T47D (cell line): ENCODE measurements at places on chromosomes 3 and 15.

DNA sequence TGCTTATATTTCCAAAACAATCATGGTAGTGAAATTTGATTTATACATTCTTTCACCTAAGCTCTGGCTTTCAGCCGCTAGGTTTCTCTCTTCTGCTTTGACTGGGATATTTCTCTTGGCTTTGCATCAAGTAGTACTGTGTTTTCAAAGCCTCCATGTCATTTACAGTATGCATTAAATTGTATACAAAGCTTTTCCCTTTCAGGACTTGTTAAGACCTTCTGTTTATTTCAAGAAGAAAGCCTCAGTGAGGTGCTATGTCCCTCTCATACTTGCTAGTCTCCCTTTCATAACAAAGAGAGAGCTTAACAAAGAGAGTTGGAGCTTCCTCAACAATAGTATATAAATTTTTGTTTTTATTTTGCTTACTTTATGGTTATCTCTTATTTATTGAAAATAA is 84.2 kb upstream of the SLC25A26 start:
- DNase-seq = no peak

DNA sequence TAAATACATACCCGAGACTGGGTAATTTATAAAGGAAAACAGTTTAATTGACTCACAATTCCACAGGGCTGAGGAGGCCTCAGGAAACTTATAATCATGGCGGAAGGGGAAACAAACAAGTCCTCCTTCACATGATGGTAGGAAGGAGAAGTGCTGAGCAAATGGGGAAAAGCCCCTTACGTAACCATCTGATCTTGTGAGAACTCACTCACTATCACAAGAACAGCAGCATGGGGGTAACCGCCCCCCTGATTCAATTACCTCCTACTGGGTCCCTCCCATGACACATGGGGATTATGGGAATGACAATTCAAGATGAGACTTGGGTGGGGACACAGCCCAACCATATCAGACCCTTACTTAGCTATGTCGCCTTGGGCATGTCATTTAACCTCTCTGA is 27.7 kb downstream of the SCG3 start:
- DNase-seq = no peak

DNA sequence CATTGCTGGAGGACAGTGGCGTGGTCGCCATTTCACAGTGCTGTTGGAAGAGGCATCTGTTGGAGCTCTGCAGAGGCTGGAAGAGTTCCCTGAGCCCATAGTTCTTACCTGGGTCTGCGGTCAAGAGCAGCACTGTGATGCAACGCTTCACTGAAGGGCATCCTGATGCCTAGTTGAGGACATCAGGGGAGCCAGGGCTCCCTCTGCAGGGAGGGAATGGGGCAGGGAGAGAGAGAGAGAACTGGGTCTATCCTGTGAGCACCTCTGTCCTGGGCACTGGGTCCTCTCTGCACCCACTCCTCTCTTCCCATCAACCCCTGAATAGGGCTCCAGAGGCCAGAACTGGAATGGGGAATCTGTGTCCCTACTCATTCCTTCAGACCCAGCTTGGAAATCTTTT is 23.9 kb upstream of the MOBP start:
- DNase-seq = no peak

- no peak for DNase-seq
These were observed 46.2 kb upstream of the AGTR1 start for GRCh38 chr3:148651549-148651948.

DNA sequence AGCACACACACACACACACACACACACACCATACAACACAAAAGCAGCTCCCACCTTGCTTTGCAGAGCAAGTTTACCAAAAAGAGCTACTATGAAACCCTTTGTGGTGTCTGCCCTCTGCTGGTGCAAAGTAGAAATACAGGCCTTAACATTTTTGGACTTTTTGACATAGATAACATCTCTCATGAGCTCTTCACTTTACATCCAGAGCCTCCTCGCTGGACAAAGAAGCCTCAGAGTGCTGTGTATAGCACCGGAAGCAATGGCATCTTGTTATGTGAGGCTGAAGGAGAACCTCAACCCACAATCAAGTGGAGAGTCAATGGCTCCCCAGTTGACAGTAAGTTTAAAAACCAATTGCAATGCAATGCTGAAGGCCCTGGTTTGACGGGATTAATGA is 157.9 kb downstream of the CHL1 start:
- no peak for DNase-seq

DNA sequence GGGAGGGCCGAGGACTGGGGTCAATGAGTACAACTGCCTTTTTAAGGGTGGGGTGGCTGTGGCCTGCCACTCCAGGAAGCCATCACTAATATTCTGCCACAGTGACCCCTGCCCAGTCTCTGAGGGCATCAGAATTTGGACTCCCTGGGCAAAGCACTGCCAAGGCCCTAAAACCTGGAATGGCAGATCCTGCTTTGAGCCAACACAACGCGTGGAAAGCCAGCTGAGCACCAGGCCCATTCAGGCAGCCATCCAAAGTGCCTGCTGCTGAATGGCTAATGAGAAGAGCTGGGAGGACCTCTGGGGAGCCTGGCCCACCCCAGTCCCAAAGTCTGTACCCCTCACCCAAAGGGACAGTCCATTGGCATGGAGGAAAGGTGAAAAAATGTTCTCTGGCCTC is 5.0 kb downstream of the TWF2 start:
- no peak for DNase-seq

GRCh38 chr3:142218703-142219102 is 6.7 kb downstream of the GK5 start:
- no peak for DNase-seq

GRCh38 chr15:40061212-40061901 is 22.4 kb upstream of the SRP14 start:
- DNase-seq = no peak

GRCh38 chr3:140052771-140053702 is 118.1 kb downstream of the CLSTN2 start:
- DNase-seq = no peak

DNA sequence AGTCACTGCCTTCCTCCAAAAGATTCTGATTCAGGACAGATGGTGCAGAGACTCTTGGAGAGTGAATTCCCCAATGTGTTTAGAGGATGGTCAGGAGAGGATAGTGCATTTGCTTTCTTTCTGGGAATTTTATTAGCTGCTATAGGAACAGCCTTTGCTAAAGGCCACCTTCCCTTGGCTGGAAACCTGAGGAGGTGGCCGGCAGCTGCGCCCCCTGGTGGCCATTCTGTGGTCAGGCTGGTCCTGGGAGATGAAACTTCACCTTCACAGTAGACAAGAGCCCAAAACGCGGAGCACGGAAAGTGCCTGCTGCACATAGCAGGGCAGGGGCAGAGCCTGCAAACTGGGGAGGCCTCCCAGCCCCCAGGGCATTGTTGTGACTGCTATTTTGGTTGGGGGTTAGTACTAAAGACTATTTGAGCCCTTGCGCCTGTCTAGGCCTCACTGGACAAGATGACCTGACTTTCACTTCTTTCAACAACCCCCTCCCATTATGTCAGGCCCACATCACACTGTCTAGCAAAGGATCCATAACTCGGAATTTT is 34.3 kb downstream of the SEC22C start:
- DNase-seq = peak; percentile 84

DNA sequence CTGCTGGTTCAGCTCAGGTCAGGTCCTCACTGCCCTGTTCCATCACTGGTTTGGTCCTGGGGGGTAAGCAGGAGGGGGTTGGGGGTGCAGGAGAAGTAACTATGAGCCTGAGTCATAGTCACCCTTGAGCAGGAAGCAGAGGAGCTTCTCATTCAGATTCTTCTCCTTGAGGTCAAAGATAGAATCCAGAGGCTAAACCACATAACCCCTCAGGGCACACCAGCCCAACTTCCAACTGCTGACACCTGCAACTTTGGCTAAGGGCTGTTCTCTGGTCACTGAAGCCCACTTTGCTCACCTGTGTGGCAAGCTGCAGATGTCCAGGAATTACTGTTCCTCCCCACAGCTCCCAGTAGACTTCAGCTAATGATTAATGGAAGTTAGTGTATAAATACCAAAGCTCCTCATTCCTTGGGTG is 48.8 kb upstream of the LRRFIP2 start:
- peak; percentile 37 for DNase-seq

DNA sequence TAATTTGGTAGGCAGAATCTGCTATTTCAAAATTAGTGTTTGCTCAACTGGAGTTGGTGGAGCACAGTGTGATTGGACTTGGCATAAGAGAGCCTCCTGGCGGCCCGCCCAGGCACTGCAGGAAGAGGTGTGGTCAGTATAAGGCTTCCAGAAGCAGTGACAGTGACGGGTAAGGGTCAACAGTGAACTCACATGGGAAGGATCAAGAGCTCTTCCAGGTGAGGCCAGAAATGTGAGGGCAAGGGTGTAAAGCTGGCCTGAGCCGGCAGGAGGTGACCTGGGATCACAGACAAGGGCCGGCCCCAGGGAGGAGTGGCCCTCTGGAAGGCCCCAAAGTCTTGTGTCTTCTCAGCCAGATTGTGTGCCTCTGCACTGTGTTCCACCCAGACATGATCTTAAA is 93.2 kb upstream of the RNF7 start:
- no peak for DNase-seq

DNA sequence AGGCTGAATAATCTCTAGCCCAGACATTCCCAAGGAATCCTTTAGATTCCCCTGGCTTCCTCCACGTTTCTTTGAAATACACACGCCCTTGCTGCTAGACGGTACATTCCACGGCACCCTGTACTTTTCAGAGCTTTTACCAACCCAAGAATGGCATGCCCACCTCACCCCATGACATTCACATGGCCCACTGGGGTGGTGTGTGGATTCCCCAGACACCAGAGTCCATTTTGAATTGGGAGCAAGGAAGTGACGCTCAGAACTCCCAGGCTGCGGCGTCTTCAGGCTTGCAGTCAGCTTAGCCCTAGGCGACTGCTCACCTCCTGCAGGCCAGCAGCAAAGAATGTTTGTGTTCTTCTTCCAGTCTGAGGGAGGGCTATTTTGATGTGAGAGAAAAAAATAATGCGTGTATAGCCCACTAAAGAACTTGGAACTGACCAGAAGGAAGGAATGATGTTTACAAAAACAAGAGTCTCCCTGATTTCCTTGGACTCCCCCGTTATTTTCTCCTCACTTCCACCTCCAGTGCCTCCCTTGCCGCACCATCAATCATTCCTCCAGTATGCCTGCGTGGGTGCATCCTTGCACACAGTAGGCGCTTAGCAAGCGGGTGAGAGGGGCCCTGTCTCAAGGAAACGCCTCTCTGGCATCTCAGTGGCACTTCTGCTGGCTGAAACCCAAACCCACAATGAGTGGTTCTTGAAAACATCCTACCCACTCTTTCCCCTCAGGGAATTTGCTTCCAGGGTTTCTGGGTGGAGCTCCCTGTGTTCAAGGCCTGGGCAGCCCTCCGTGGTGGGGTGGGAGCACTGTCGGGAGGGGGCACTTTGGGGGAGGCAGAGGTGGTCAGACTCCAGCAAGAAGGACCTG is 59.9 kb downstream of the SMAD6 start:
- DNase-seq = peak; percentile 22

GRCh38 chr3:100665230-100665629 is 44.1 kb upstream of the TFG start:
- DNase-seq = no peak

DNA sequence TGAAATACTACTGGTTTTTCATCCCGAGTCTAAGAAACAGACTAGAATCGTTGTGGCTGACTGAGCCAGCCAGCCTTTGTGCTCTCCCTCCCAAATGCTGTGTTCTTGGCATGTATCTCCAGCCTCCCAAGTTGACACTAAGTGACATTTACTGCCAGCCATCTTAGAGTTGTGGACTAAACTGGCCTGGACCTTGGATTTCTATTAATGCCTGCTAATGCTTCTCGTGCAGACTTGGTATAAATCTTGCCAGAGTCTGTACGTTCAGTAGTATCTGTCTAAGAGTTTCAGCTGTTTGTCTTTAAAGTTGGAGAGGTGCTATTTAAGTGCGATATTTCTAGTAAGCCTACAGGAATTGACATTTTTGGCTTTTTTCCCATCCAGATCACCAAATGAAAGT is 166.6 kb upstream of the BHLHE40 start:
- no peak for DNase-seq

- no peak for DNase-seq
These were observed 294.6 kb downstream of the MEX3B start for GRCh38 chr15:81751256-81751655.

DNA sequence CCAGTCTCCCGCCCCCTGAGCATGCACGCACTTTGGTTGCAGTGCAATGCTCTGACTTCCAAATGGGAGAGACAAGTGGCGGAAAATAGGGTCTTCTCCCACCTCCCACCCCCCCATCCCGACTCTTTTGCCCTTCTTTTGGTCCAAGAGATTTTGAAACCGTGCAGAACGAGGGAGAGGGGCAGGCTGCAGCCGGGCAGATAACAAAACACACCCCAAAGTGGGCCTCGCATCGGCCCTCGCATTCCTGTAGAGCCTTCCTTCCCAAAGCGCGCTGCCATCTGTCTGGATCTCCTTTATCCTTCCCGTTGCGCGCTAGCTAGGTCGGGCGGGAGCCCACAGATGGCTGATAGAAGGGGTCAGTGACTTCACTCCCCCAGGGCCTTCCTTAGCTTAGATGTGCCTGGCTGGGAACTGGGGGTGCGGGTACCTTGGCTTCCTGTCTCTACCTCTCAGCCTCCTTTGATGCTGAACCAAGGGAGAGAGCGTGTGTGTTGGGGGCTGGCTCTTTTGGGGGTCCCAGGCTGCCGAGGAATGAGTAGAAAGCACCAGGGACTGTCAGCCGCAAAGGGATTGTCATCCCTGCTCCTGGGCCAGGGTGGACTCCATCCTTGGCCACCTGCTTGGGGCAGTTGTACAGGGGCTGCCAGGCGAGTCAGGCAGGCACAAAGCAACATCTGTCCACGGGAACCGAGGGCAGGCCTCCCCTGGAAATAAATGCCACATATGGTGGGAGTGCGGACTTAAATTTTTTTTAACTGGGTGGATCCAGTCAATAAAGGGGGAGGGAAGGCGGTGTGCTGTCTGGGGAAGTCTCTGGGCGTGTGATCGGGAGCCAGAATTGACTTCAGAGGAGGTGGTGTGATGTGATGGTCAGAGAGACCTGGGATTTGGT is 1.8 kb downstream of the SMAD3 start:
- DNase-seq = no peak

DNA sequence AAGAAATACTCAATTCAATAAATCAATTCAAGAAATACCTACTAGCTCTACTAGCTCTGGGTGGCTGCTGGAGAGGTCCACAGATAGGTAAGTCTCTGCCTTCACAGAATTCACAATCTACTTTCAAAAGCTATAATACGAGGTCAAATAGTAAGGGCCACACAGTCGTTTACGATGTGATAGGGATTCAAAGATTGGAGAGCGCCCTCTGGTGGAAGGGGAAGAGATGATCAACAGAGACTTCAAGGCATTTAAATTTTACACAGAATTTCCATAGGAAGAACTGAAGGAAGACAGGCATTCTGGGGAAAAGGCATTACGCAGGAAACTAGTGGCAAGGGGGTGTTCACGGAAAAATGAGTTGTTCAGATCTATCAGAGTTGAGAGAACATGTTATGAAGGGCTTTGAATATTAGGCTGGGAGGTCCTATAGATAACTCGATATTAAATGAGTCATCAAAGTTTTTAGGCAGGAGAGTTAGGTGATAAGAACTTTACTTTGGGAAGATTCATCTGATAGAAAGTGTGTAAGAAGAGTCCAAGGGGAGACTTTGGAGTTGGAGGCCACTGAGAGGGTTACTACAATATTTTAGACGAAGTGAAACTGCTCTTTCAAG is 128.8 kb downstream of the FRMD5 start:
- DNase-seq = peak; percentile 83
